Endodermal cell (in vitro differentiated cells): ENCODE measurements at places on chromosomes 12 and 14.

DNA sequence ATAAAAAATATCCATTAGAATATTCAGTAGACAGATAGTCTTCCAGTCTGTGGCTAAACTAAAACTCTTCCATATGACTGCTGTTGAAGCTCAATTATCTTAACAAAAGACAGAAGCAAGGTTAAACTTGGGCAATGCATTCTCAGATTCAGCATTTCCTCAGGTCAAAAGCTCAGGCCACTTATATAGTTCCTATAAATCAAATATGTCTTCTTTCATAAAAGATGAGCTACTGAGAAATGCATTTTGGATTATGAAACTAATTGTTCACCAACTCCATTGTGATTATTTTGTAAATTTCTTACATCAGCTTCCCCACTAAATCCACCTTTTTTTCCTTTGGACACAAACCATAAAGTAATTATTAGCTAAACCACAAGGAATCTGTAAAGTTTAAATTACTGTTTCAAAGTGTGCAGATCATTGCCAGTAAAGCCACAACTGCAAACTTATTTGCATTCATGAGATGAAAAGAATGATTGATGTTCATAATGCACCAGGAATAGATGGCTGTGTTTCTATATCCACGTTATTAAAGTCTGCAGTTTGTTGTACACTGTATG is 224.4 kb downstream of the FBXL14 start:
- no peak for DNase-seq

DNA sequence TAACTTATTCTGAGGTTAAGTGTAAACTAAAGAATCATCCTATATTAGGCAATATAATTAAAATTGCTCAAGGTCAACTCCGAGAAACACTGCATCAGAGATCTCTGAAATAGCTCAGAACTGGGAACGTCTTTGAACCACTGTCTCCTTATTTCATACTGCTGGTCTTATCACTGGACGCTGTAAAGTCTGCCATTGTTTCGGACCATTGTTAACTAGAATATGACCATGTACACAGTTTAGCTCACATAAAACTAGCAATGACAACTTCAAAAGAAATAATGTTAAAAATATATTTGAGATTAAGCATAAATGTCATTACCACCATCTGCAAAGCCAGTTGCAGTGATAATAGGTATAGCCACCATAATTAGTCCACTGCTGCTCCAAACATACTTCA is 2.9 kb downstream of the ABCD2 start:
- no peak for DNase-seq

DNA sequence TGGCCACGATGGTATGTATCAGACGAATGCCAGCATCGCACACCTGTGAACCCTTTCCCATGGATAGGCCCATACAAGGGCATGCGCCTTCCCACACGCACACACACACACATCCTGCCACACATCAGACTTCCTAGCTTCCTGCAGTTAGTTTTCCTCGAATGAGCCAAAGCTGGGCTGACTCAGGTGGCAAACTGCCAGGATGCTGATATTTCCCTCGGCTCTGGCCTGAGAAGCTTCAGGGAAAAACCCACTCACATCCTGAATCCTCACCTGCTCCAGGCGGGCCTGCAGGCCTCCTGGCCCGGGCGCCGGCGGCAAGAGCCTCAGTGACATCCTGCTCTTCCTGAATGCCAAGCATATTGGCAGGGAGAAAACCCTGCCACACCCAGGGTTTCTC is 22.4 kb downstream of the CALM1 start:
- DNase-seq, result no peak

DNA sequence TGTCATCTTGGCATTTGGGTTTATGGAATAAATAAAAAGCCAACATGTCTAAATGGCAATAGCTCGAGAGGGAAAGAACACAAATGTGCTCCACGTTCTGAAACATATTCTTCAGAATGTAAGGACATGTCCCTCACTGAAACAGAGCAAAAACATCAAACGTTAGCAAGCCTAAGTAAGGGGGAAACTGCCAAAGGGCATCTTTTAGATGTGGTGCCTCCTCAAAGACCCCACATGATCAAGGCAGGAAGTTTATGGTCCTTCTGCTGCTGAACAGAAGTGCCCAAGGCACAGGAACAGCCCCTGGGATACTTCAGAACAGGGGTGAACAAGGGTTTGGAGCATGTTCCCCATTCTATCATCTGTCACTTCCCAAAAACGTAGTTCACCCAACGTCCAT is 227.0 kb downstream of the ANO2 start:
- no peak for DNase-seq

- DNase-seq, result no peak
Measured at GRCh38 chr12:120125792-120126634, 9.5 kb upstream of the RAB35 start.

GRCh38 chr12:71242511-71242910 is 84.7 kb upstream of the TSPAN8 start:
- no peak for DNase-seq

DNA sequence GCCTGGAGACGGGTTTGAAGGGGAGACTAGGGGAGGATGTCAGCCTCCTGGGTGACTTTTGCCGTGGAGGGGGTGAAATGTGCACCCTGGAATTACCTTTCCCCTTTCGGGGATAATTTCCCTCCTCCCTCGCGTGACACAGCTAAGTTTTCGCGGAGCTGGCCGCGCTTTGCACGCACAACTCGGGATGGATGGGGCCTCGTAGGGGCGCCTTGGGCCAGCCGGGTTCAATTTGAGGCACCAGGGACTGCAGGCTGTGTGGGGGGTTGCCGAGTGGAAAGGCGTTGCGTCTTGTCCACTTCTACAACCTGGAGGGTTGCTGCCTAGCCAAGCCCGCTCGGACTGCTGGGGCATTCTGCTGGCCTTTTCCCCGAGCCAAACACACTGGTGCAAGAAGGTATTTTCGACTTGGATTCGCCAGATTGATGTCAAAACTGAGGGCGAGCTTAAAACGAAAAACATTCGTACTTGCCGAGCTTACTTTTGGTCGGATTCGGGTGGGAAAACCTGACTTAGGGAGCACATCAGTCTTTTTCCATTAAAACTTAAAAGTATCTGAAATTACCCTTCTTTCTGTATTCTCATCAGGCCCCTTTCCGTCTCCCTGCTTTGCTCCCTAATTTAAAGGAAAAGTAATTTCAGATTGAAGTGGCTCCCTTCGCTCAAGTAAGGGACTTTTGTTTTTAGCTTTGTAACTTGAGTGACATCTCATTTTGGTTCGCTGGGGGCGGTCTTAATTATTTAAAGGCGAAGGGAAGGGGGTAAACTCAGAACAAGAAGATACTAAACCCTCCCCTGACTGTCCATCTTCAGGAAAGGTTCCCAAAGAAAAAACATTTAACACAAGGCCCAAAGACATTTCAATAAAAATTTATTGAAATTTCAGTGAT is 14.3 kb downstream of the TBX3 start:
- peak; percentile 75 for DNase-seq

GRCh38 chr12:120737557-120738251 is 12.1 kb downstream of the ACADS start:
- DNase-seq, result peak; percentile 91

DNA sequence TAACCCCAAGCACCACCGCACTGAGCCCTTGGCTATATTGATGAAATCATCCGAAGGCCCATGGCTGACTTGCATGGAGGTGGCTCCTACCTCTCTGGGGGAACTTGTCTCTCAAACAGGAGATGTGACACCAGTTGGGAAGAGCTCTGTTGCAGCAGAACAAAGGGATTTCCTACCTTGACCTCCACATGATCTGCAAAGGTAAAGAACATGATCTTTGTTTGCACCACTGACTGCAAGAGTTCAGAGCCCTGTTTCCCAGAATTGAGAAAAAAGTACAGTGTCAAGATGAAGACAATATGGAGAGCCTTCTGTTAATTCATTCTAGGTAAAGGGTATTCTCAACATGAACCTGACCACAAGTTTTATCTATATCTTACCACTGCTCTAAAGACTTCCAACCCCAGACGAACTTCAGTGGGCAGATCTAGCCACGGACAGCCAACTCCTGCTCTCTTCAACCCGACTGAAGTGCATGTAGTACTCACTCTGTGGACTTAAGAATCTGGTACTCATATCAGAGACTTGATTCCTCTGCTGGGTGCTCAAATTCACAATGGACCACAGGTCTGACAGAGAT is 32.1 kb downstream of the ZFYVE26 start:
- DNase-seq, result no peak

DNA sequence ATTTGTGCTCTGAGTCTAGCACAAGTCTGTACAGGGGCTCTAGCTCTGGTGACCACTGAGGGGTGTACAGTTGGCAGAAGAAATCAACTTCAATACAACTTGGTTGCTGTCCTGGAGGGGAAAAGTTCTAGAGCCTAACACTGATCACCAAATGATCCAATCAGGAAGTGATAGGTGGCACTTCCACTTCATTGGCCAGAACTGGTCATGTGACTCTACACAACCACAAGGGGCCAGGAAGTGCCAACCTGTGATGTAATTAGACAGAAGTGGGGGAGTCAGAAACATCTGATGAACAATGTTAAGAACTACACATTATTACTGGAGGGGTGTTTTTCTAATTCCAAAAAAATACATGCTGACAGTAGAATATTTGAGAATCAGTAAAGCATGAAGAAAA is 401.6 kb downstream of the VRK1 start:
- DNase-seq, result no peak

DNA sequence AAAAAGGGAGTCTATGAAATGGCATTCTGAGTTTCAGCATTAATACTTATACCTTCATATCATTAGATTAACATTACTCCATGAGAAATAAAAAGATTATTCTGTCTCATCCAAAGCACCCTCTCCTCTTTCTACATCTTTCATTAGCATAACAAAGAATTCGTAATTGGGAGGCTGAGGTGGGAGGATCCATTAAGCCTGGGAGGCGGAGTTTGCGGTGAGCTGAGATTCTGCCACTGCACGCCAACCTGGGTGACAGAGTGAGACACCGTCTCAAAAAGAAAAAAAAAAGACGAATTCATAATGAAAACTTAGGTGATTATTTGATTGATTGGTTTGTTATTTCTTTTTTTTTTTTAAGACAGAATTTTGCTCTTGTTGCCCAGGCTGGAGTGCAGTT is 1.8 kb upstream of the CDK17 start:
- DNase-seq, result peak; percentile 71

DNA sequence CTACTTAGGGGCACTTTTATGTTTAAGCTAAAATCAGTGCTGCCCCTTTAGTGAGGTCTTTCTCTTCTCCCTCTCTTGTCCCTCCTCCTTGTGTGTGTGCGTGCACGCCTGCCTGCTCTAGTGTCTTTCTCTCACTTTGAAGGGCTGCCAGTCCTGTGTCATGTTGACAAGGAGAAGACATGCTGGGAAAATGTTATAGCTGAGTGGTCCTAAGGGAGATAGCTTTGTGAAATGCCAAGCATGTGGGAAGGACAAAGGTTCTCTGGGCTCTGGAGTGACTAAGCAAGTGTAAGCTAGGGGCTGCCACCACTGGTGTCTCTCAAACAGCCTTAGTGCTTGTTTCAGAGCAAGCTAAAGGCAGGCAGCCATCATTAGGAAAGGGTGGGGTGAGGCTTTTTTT is 108.4 kb downstream of the EMP1 start:
- DNase-seq, result no peak

DNA sequence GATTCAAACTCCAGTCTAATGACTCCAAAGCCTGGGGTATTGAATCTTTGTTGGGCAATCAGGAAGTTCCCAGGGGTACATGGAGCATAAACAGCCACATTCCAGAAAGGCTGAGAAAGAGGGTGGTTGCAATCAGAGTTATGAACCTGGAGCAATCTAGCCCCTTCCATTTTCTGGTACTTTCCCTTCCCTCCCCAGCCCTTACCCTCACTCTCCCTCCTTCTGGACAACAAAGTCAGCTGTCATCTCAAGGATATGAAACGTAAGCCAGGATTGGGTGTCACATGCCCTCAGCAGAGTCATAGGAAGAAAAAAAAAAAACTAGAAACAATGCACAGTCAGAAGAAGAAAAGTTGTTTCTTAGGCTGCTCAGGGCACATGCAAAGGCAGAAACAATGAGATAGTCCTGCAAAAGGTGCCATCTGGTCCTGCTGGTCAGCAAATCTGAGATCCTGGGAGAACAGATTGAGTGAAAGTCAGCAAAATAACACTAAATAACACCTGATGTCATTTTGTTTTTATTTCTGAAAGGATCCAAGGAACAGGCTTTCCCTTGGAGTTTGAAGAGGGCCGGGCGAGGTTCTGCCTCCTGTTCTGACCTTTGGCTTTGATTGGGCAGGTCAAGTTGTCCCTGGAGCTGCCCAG is 27.1 kb downstream of the TMEM229B start:
- peak; percentile 31 for DNase-seq

- no peak for DNase-seq
Measured at GRCh38 chr12:7387289-7387688, 56.7 kb downstream of the CD163L1 start.

- DNase-seq, result no peak
Measured at GRCh38 chr14:70780396-70781075, 28.8 kb downstream of the MAP3K9 start.
